Caki2 (cell line): ENCODE measurements at places on chromosomes 3 and 15.

- no peak for DNase-seq
Observed at GRCh38 chr15:99343881-99344551, 92.7 kb downstream of the LRRC28 start.

- no peak for DNase-seq
Observed at GRCh38 chr15:82539691-82540054, 584 bp downstream of the RPS17 start.

DNA sequence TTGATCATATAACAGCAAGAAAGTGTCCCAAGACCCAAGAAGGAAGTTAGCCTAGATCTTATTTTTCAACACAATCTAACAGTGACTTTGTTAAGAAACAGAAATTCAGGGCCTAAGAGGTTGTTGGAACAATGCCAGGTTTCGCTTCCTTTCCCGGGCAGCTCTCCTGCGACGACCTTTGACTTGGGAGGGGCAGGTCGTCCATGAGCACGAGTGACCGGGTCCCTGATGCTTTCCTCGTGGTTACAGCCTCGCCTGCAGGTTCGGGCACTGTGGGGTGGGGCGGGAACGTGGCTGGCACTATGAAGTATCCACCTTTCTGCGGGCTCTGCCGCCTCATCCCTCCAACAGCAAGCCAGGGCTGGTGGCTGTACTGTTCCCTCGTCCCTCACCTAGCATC lies 90.1 kb upstream of the RGMA start:
- peak; percentile 8 for DNase-seq

- DNase-seq, result no peak
Observed at GRCh38 chr15:66704803-66705153, 2.7 kb downstream of the SMAD6 start.

DNA sequence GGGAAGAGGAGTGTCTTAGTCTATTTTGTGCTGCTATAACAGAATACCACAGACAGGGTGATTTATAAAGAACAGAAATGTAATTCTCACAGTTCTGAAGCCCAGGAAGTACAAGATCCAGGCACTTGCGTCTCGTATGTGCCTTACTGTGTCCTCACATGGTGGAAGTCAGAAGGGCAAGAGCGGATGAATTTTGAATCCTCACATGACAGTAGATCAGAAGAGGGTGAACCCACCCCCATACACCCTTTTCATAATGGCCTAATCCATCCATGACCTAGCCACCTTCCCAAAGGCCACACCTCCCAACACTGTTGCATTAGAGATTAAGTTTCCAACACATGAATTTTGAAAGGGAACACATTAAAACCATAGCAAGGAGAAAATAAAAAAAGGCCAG lies 18.7 kb upstream of the ANXA2 start:
- no peak for DNase-seq

DNA sequence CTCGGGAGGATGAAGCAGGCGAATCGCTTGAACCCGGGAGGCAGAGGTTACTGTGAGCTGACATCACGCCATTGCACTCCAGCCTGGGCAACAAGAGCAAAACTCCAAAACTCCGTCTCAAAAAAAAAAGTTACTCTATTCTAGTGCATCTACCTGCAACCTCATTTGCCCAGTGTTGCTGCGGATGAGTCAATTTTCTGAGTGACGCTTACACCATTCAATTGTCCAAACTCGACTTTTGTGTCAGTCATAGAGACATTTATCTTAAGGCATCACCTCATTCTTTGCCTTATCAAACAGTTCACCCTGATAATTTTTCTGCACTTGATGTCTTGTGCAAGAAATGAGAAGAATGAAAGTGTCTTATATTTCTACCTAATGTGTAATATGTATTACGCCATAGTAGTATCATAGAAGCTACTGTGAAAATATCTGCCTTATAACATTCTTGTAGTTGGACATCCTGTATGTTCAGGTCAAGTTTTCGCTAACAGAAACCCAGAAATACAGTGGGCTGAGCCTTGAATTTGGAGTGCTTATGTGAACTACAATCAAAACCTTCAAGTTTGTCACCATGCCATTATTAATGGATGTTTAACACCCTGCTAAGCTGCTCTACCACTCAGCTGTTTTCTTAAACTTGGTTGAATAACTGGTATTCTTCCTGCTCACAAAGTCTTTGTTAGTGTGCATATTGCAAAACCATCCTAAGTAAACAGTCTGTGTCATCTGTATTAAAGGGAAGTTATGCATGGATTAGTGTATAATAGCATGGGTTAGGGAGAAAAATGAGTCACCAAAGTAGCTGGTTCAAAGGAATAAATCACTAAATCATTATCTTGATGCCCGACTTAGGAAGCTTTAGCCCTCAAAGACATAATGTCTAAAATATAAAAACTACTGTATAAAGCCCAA lies 531.0 kb upstream of the NR2F2 start:
- peak; percentile 93 for DNase-seq

- DNase-seq, result no peak
Observed at GRCh38 chr15:98381446-98381845, 266.9 kb upstream of the IGF1R start.

- no peak for DNase-seq
Observed at GRCh38 chr3:194387276-194387675, 11.8 kb downstream of the GP5 start.

- no peak for DNase-seq
Observed at GRCh38 chr3:55483196-55484095, 3.7 kb downstream of the WNT5A start.
